ENCODE measurements at places on chromosomes 13 and 19.

DNA sequence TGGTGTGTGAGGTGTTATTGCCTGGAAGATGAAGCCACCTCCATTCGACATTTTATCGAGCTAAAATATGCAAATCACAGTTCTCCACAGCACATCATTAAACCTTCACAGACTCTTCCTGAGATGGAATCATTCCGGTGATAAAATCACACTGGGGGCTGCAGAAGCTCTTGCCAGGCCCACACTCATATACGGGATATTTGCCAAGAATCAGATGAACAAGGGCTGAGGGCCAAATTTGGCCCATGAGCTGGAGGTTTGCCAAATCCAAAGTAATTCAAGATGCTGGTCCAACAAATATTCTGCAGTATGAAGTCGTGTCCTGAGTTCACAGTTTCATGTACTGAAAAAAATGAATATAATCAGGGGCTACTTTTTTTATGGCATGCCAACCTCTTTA is 16.7 kb upstream of the RXFP2 start:
- no peak for DNase-seq

DNA sequence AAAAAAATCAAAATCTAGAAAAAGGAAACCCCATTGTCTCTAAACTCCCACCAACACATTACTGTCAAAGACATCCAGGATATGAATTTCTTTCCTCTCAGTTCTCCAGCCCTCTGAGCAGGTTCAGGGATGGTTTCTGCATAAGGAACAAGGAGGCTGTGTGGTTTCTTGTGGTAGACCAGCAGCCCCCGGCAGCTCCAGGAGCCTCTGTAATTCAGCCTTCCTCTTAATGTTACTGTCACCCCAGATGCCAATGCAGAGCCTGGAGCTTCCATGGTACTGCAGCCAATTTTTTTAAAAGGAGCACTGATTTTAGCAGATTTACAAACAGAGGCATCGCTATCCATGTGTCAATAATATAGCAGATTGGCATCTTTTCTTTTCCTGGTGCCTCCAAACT is 100.6 kb upstream of the FAM216B start:
- no peak for DNase-seq

DNA sequence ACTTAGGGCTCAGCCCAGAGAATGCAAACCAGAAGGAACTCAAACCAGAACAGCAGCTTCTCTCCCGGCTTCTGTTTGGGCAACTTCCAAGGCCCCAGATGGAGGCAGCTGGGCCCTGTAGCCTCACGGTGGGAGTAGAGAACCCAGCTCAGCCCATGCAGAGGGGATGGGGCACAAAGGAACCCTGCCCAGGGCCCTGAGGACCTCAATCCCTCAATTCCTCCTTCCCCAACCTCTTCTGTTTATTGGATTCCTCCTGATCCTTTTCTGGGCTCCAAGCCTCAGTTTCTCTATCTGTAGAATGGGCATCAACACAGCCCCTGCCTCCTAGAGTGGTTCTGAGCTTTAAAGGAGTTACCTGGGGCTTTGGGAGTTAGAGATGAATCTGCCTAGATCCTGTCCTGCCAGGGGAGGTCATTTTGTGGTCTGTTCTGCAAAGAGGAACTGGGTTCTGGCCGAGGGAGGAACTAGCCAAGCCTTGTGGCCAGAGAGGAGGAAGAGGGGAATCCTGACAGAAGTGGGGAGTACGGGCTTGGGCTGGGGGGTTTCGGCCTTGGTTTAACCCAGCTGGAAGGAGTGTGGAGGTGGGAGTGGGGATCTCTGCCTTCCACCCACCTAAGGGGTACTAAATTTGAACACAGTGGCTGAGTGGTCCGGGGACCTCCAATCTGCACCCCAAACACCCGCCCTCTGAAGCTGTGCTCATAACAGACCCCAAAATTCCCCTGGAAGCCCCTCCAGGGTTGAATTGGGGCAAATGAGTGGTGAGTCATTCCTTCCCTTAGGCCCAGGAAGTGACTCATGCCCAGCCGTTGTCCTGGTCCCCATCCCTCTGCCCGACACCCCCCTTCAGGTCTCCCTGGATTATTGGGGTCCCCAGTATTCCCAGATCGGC is 2.7 kb downstream of the ADGRE5 start:
- DNase-seq: no peak

GRCh38 chr13:50129706-50130122 is 114.5 kb downstream of the KCNRG start:
- no peak for DNase-seq

DNA sequence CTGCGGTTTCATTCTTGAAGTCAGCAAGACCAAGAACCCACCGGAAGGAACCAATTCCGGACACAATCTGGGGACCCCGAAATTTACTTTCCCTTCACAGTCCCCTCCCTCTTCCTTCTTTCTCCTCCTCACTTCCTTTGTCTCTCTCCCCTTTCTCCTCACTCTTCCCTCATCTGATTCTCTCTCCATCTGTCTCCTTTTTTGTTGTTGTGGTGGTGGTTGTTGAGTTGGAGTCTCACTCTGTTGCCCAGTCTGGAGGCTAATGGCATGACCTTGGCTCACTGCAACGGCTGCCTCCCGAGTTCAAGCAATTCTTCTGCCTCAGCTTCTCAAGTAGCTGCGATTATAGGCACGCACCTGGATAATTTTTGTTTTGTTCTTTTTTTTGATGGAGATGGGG is 32.7 kb upstream of the OR1M1 start:
- no peak for DNase-seq

DNA sequence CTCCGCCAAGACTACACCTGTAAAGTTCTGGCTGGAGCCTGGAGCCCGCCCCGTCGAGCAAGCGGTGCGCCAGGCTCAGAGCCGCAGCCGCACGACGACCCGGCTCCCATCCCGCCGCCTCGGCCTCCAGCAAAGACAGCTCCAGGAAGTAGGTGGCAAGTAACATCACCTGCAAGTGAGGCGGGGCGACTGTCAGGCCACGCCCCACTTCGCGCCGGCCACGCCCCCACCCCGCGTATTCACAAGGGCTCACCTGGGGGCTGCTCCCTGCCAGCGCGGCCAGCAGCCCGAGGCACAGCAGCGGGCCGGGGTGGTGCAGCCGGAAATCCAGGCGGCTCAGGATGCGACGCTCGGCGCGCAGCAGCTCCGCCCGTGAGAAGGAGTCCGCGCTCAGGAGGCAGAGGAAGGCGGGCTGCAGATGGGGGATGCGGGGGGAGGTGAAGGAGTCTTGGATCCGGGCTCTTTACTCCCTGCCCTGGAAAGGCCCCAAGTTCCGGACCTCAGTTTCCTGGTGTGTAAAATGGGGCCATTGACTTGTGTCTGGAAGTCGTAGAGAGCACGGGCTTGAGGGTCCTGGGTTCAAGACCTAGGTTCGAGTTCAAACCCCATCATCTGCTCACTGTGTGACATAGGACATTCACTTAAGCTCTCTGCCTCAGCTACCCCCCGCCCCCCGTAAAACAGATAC is 3.2 kb downstream of the CCNP start:
- peak; percentile 54 for DNase-seq

Data from CD4-positive, alpha-beta memory T cell (primary cell).